ENCODE measurements at places on chromosomes 7 and 10. TPM values are rescaled to one million over a fixed set of nuclear protein-coding genes. Genes with fewer than 3 reads are reported as not detected.

Gene GDF2
- total RNA-seq: not detected

Gene TMEM196
- not detected for total RNA-seq

Gene TRIM74
- total RNA-seq: not detected

Gene NPM3
- 104 TPM for total RNA-seq

Gene MEOX2
- total RNA-seq: not detected

Gene SEC31B
- total RNA-seq: 2.2 TPM

Gene CPEB3
- total RNA-seq: 0.16 TPM

Gene NEBL
- 4.2 TPM for total RNA-seq

Gene GNAT3
- total RNA-seq: not detected
